ENCODE measurements at places on chromosomes 16 and 17. TPM values are rescaled to one million over a fixed set of nuclear protein-coding genes. Genes with fewer than 3 reads are reported as not detected.

SCGB1C2 gene
- not detected for total RNA-seq

CANT1 gene
- total RNA-seq = 60.0 TPM

CACNG5 gene
- total RNA-seq = not detected

VTN gene
- under 0.01 TPM for total RNA-seq

ACE gene
- total RNA-seq = not detected

All from bronchial epithelial cell (primary cell).